SK-N-MC (cell line): ENCODE measurements at places on chromosomes 5 and 9.

- DNase-seq: no peak
Observed at GRCh38 chr5:166562246-166562645, 1729.2 kb upstream of the WWC1 start.

- no peak for DNase-seq
Observed at GRCh38 chr9:120394058-120394669, 185.8 kb downstream of the CDK5RAP2 start.

DNA sequence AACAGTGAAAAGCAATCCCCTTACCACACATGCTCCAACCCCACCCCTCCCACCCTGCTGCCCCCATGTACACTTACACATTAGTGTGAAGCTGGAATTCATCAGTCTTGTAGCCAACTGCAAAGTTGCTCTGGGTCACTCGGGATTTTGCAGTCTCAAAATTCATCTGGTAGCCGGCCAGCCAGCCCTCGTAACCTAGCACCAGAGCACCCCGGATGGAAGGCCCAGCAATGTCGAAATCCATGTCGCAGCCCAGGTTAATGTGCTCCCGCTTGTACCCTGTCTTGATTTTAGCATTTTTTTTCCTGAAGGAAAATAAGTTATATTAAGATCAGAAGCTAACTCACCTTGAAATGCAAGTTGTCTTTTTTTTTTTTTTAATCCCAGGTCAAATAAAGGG is 12.2 kb upstream of the C5orf15 start:
- DNase-seq: no peak

DNA sequence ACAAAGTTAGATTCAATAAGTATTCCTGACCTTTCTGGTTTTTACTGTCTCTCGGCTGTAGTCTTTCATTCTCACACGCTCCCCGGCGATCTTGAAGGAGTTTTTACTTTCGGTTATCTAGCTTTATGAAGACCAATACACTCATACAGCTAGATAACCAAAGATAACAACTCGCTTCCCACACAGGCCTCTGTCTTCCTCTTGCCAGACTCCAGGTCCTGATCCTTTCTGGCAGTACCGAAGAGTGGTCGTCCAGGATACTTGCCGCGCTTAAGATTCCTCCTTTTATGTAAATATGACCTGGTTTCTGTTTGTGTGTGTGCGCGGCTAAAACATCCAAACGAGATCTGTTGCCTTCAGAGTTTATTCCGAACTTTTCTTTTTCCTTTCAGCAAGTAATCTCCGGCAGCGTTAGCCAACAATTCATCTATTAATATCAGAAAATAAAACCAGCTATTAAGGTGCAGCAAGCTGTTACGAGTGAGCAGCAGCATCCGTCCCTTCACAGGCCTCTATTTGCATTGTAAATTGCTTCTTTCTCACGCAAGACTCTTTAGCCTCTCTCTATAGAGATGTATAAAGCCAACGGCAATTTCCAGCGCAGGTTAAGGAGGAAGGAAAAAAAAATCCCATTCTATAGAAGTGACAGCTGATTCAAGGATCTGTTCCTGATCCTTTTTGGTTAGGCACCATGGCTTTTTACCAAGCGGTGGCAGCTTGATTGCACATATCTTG is 216.1 kb downstream of the MEF2C start:
- no peak for DNase-seq

- no peak for DNase-seq
Observed at GRCh38 chr9:61671276-61671973, 481.6 kb downstream of the SPATA31A7 start.
